ENCODE measurements at places on chromosomes 3 and 15.
A peak's percentile ranks its signal among the peaks of the same experiment; 100 is the strongest.

- no peak for DNase-seq
These were observed 10.4 kb downstream of the CFAP92 start for GRCh38 chr3:128983293-128984069.

- DNase-seq: no peak
These were observed 240.8 kb downstream of the ADAMTS17 start for GRCh38 chr15:100100926-100101325.

DNA sequence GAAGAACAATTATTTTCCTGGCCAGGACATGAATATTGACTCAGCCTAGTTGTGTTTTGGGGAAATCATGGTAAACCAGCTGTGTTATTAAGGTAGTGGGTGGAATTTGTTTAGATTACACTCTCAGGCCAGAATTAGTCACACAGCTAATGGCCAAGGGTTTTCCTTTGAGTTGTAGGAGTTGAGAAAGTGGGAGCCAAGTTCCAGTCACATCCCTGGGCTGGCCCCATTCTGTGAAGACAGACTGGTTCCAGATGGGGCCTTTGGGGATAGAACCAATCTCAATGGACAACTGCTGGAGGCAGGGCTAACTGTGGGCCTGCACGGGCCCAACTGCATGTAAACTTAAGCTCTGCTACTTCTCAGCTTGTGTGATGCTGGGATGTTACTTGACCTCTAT is 1.4 kb upstream of the RASL12 start:
- DNase-seq: no peak

GRCh38 chr3:9224490-9224889 is 25.0 kb downstream of the SRGAP3 start:
- DNase-seq: peak; percentile 44

DNA sequence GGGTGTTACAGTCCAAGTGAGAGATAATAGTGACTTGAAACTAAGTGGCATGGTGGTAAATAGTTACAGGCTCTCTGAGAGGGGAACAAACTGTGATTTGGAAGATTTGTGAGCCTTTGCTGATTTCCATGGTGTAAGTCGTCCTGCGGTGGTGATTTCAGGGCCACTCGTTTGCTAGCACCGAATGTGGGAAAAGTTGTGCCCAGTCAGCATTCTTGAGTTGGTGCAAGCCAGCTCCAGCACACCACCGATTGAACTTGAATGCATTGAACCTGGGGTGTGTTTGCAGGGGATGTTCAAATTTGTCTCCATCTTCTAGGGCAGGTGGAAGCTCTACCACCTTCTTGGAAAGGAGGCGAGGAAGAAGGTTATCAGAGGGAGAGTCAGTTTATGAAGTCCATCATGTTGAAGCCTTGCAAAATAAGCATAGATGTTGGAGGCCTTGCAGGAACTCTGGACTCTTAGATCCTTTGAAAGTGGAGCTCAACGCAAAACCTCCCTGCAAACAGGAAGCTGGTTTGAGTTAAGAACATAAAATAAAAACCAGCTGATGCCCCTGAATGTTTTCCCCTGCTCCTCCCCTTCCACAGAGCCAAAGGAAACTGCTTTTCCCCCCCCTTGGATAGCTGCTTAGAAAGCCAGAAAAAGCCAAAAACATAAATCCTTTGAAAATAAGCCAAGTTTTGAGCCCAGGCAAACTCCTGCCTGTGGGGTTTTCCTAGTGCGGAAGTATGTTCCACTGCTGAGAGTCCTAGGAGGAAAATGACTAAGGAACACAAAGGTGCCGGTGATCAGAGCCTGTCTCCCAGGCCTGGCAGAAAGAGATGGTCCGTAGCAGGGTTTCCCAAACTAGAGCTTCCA is 21.9 kb downstream of the MAPKBP1 start:
- no peak for DNase-seq

DNA sequence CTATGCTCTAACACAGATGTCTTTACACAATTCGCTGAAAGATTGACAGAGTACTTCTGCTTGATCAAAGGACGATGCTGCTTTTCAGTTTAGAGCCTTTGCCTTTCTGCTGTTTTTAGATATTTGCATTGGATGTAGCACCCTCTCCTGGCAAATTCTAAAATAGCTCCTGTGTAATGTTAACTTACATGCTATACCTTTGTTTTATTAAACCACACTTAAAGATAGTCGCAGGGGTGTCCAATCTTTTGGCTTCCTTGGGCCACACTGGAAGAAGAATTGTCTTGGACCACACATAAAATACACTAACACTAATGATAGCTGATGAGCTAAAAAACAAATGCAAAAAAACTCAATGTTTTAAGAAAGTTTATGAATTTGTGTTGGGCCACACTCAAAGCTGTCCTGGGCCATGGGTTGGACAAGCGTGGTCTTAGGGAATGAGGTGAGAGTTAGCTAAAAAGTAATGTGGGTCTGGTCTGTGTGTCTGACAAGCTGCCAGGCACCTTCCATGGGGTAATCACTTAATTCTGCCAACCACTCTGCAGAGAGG is 62.9 kb downstream of the ATG7 start:
- peak; percentile 10 for DNase-seq

- DNase-seq: no peak
These were observed 102.2 kb downstream of the ABHD5 start for GRCh38 chr3:43792904-43793303.

- DNase-seq: no peak
These were observed 39.9 kb downstream of the RASA2 start for GRCh38 chr3:141526709-141527108.

GRCh38 chr3:163684651-163685050 is 1393.6 kb downstream of the SI start:
- no peak for DNase-seq

DNA sequence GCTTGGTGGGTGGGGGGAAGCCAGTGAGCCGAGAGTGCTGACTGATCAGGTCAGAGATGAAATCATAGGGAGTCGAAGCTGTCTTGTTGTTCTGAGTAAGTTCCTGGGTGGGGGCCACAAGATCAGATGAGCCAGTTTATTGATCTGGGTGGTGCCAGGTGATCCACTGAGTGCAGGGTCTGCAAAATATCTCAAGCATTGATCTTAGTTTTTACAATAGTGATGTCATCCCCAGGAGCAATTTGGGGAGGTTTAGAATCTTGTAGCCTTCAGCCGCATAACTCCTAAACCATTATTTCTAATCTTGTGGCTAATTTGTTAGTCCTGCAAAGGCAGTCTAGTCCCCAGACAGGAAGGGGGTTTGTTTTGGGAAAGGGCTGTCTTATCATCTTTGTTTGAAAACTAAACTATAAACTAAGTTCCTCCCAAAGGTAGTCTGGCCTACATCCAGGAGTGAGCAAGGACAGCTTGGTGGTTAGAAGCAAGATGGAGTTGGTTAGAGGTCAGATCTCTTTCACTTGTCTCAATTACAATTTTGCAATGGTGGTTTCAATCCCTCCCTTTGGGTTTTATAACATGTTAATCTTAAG is 18.7 kb upstream of the MTMR14 start:
- DNase-seq: no peak

GRCh38 chr3:126816986-126817777 is 113.1 kb downstream of the CHCHD6 start:
- DNase-seq: no peak

DNA sequence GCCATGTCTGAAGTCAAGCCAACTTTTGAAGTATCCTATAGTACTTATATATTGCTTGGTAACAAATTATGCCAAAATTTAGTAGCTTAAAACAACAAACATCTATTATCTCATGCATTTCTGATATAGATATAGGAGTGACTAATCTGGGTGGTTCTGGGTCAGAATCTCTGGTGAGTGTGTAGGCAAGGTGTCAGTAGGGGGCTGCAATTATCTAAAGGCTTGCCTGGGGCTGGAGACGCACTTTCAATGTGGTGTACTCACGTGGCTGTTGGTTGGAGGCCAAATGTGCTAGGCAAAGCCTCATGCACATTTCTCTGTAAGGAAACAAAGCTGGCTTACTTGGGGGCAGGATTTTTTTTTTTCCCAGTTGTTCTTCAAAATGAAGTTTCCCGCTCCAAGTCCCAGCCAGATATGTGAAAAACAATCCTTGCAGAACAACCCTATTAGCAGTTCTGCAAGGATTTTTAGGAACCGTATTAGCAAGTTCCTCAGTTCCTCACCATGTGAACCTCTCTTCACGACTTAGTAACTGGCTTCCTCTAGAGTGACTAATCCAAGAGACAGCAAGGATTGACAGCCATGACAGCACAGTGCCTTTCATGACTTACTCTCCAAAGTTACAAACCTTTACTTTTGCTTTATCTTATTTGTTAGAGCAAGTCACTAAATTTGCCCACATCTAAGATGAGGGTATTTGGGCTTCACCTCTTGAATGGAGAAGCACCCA is 25.8 kb downstream of the GREM1 start:
- no peak for DNase-seq

- DNase-seq: no peak
These were observed 132.7 kb upstream of the ONECUT1 start for GRCh38 chr15:52922871-52923270.

DNA sequence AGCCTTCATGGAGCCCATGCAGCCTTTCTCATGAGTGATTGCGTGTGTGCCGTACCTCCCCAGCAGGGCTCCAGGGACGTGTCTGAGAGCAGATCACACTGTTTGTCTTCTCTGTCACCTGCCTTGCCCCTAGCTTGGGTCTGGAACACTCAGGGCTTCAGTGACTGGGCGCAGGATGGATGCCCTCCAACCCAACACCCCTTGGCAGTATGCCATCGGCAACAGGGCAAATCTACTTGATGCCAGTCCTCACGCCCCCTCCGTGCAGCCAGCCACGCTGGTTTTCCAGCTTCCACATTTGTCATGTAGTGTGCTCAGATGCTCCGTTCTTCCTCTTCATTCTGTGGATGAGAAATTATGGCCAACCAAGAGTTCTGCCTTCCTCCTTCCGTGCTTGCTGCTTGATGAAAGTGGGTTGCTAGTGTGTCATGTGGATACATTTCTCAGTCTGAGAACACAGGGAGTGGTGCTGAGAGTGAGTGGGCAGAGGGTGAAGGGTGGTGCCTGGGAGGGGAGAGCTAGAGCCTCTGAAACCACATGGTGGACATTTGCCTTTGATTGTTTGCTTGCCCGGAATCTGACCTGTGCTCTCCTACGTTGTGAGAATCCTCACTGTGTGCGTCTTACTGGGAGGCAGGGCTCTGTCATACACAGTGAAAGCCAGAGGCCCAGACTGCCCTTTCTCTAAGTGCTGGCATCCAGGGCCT is 97.2 kb downstream of the FAM43A start:
- DNase-seq: no peak

GRCh38 chr15:77067691-77068367 is 3.1 kb downstream of the TSPAN3 start:
- no peak for DNase-seq

DNA sequence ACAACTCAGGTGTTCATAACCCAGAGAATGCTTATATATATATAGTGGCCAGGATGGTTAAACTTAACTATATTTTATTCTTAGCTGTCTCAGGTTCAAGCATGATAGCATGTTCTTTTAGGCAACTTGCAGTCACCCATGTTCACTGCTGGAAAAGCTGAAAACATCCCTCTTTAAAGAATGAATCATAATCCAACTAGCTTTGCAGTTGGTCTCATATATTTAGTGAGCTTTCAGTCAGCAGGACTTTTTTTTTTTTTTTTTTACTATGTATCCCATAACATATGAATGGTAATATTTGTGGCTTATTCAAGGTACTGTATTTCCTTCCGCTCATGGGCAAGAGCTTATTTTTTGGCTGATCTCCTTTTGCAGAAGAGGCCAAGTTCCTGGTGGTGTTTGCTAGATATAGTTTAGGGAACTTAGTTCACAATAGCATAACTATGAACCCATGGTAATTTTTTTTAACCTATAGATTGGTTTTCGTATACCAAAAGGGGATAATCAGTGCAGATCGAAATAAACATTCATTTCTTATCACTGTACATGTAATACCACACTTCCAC is 77.6 kb downstream of the CMSS1 start:
- DNase-seq: no peak

DNA sequence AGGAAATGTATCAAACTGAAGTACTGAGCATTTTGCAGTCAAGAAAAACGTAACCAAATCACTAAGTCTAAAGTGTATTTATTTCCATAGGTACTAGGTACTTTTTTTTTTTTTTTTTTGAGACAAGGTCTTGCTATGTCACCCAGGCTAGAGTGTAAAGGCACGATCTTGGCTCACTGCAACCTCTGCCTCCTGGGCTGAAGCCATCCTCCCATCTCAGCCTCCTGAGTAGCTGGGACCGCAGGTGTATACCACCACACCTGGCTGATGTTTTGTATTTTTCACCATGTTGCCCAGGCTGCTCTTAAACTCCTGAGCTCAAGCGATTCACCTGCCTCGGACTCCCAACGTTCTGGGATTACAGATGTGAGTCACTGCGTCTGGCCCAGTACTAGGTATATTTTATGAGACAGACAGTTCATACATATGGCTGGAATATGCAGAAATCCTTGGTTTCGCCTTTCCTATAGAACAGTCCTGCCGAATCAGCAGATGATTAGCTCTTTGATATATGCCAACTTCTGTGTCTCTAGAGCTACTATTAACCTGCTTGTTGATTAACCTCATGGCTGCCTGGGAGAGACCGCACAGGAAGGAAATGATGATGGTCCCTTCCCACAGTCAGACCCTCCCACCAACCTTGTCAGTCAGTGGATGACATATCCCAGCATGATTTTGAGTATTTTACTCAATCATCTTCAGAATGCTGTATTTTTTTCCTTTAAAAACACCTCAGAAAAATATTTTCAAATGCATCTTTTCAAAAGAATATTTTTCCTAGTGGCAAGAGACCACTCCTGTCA is 32.3 kb downstream of the TMOD3 start:
- no peak for DNase-seq

GRCh38 chr15:70723122-70723422 is 40.3 kb downstream of the UACA start:
- DNase-seq: no peak

DNA sequence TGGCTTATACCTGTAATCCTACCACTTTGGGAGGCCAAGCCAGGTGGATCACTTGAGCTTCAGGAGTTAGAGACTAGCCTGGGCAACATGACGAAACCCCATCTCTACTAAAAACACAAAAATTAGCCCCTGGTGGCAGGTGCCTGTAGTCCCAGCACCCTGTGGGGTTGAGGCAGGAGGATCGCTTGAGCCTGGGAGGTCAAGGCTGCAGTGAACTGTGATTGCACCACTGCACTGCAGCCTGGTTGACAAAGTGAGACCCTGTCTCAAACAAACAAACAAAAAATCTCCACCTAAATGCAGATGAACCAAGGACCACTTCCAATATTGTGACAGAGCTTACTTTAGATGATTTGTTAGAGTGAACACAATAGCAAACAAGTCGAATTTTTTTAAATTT is 53.7 kb downstream of the TP53BP1 start:
- DNase-seq: no peak

- DNase-seq: no peak
These were observed 5.6 kb upstream of the MFGE8 start for GRCh38 chr15:88918738-88919137.

GRCh38 chr3:171516765-171517164 is 56.6 kb upstream of the TNIK start:
- no peak for DNase-seq

- DNase-seq: no peak
These were observed 138.3 kb upstream of the TPM1 start for GRCh38 chr15:62904041-62904910.

Data from GM12891 (cell line).